Lung microvascular endothelial cell (primary cell): ENCODE measurements at places on chromosomes 3 and 15. TPM values are rescaled to one million over a fixed set of nuclear protein-coding genes. Genes with fewer than 3 reads are reported as not detected.

DNA sequence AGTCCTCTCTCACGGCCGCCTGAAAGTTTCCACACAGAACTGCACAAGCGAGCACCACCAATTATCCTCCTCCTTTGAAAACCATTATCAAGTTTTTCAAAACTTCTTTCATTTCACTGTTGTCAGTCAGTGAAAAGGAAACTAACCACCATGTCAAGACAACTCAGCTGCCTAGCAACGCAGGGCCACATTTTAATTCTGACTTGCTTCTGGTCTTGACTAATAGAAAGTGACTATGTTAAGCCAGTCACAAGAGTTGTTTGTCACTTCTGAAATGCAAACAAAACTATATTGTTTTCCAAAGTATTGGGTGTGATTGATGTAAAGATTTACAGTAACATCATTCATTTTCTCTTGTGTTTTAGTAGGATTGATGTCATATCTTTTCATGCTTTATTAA is 612.8 kb upstream of the AGTR1 start:
- DNase-seq, result no peak

DNA sequence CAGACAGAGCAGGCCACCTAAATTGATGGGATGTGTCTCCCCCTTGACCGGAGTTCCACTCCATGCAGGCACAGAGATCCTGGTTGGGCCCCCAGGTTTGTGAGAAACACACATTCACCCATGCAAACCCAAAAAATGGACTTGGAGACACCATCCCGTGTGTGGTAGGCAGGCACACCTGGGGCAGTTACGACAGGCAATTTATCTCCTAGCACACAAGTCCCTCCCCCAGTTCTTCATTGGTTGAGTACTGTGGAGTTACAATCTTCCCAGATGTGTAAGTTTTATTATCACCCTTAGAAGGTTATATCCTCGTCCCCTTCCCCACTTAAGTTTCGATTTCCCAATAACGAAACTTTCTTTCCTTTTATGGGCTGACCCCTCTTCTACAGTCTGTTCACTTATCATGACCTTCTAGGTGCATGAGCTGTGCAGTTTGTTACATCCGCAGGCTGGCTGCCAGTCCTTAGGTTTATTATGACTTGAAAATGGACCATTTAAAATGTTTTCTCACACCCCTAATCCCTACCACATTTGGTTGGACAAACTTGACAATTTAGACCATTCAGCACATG is 27.3 kb downstream of the ARL8B start:
- DNase-seq, result no peak

DNA sequence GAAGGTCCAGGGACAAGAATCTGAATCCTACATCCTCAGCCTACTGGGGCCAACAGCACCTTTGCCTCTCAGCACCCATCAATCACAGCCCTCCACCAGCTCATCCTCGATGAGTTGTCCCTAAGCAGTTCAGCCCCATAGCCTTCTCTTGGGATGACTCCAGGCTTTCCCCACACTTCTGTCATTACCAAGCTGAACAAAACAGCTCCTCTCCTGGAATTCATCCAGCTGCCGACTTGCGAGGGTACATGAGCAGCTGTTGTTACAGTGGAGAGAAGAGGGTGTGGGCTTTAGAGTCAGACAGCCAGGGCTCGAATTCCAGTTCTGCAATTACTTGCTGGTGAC is 69.0 kb upstream of the THBS1 start:
- DNase-seq, result peak; percentile 74

CNBP gene
- total RNA-seq, result 207 and 229 TPM in 2 replicates

DNA sequence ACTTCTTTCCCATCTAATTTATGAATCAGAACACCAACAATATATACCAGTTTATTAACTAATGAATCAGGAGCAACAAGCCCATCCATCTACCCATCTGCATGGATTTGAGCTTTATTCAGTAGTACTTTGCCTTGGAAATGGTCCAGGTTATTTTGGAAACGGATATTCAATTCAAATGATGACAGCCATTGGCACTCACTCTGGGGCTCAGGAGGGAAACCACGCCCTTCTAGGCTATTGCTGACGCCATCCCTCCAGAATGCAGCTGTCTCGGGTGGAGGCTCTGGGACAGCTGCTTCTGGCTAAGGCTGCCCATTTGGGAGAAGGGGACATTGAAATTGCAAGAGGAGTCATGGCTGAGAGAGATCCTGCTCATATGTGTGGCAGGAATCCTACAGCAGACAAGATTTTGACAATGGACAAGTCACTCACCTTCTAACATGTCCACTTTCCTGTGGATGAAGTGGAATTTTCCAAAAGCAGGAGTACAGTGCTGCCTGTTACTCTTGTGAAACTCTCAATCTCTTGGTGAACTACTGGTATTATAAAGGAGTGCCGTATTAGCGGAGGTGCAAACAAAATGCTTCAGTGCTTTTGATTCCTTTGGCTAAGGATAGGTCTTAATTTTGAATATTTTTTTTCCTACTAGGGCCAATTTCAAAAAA is 29.3 kb upstream of the TRAK1 start:
- DNase-seq, result peak; percentile 95

SCAPER gene
- 3.9 and 11.5 TPM in 2 replicates for total RNA-seq

GRCh38 chr3:14265246-14265962 is 86.8 kb downstream of the LSM3 start:
- no peak for DNase-seq
